ENCODE measurements at places on chromosomes 16 and 17.

GRCh38 chr17:4469552-4469951 lies 29.1 kb upstream of the SPNS2 start:
- DNase-seq: no peak

GRCh38 chr17:18921485-18921884 lies 30.5 kb upstream of the SLC5A10 start:
- DNase-seq: no peak

GRCh38 chr17:50208611-50209061 lies 7.2 kb upstream of the COL1A1 start:
- no peak for DNase-seq

DNA sequence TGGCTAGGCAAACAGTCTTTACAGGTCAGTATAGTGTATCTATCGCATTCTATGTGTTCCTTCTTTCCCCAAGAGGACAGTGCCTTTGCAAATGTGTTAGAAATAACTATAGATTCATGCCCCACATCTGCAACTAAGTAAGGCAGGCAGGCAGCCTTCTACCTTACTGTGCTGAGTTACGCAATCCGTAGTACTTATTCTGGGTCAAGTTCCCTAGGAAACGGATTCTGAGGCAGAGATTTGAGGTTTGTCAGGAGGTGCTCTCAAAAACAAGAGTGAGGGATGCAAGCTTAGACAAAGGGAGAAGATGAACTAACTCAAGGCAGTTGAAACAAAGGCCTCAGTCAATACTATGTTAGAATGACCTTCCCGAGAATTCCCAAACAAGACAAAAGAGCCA lies 12.7 kb upstream of the ANKFY1 start:
- DNase-seq: no peak

GRCh38 chr16:369275-369865 lies 968 bp downstream of the MRPL28 start:
- no peak for DNase-seq

- no peak for DNase-seq
These were observed 21.4 kb downstream of the PITPNM3 start for GRCh38 chr17:6534846-6535514.

GRCh38 chr17:4246674-4247073 lies 17.1 kb downstream of the ANKFY1 start:
- no peak for DNase-seq

- no peak for DNase-seq
These were observed 104.0 kb downstream of the MRTFB start for GRCh38 chr16:14175086-14175485.

DNA sequence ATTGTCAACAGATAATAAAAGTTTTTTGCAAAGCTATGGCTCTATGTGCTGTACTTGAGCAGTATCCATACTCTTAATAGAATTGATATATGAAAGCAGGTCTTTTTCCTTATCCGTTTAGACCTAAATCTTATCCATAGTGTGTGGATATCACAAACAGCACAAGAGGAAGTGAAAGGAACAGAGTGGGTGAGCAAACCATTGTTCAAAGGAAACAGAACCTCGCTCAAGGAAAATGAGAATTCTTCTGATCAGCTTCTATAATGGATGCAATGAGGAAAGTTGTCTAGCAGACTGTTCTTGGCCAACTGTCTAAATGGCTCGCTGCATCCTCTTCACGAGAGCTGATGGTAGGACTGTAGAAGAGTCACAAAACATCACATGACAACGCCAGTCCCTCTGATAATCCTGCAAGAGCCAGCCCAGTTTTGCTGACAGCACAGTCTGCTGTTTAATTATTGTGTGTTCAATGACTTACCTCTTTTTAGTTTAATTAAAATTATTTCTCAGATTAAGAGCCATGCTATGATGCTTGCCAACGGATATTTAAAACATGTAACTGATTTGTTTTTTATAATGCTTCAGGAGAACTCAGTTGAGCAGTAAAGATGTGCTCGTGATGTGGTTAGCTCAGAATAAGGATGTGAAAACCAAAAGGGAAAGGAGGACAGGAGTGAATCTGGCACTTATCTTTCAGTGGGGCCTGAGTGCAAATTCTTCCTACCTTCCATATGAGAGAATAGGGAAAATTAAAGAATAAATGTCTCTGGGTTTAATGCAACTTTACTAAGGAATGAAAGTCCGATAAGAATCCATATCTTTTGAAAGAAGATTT lies 38.5 kb downstream of the WWOX start:
- no peak for DNase-seq

- DNase-seq: no peak
These were observed 633.2 kb downstream of the WWOX start for GRCh38 chr16:78732696-78733095.

GRCh38 chr17:45130681-45131615 lies 1.4 kb downstream of the PLCD3 start:
- no peak for DNase-seq

DNA sequence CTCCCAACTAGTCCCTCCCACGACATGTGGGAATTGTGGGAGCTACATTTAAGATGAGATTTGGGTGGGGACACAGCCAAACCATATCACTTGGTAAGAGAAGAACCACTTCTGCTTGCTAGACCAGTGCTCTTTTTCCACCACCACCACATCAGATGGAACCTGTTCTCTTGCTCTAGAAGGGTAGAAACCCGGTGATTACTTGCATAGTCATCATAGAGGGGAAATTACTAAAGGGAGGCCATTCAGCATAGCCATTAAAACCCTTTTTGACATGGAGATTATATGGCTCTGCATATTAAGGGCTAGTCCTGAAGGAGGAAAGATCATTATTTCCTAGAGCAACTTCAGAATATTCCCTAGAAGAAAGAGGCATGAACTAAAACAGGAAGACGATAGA lies 1188.0 kb downstream of the CDH11 start:
- no peak for DNase-seq

DNA sequence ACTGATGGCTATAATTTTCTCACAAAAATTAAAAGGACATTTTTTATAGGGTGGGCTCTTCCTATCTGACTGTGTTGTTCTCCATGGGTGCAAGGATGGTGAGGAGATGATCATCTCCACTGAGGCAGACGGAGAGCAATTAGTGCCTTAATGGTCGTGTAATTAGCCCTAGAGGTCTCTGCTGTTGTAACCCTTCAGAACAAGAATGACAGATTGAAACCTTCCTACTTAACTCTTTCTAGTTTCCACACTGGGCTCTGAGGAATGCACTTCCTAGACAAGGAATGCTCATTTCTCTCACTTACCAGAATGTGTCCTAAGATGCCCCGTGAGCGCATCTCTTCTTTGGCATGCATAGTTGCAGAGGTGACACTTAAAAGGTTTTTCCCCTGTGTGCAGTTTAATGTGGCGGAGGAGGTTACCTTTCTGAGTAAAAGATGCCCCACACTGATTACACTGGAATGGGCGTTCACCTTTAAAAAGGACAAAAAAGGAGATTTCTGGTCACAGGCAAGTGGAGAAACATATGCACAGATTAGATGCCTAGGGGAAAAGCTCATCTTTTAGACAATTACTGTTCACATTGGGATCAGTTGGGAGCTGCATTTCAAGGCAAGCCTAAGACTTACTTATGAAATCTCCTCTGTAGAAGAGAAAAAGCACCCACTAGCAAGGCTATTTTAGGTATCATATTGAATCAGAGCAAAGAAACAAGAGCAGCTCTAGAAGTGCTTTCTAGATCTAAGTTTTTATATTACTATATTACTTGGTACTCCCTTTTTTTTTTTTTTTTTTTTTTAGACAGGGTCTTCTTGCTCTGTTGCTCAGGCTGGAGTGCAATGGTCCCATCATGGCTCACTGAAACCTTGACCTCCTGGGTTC lies 53.6 kb downstream of the GRB7 start:
- no peak for DNase-seq

GRCh38 chr16:27083861-27084261 lies 17.1 kb downstream of the C16orf82 start:
- no peak for DNase-seq
